Daoy (cell line): ENCODE measurements at places on chromosomes 7 and 10. TPM values are rescaled to one million over a fixed set of nuclear protein-coding genes. Genes with fewer than 3 reads are reported as not detected.

The FAM241B gene
- total RNA-seq, result 2.8 and 4.6 TPM in 2 replicates

The TCF7L2 gene
- total RNA-seq, result 0.60 and 1.9 TPM in 2 replicates

The CFAP70 gene
- total RNA-seq, result 0.29 TPM in 1 of 2 replicates, not detected in the other

The ZNF488 gene
- total RNA-seq, result 0.97 and 1.1 TPM in 2 replicates

DNA sequence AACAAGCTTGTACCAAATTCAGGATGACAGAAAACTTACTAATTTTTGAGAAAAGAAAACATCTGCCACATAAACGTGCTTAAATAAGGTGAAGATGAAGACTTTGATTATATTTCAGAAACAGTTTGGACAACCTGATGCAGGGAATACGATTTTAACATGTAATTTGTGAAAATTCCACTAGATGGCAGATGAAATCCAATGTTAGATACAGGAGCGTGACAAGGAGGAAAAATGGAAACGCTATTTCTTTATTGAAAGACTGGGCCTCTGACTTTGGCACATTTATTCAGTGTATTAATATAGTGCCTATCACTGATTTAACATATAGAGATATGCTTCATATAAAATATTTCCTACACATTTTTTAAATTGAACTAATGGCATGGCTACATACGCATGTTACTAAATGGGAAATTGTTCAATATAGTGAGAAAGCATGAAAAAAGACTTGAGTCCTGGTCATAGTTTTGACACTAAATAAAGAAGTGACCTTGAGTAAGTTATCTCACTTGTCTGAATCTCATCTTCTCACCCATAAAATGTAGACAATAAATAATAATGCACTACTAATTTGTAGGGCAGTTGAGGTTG lies 60.7 kb downstream of the CD36 start:
- peak; percentile 28 for DNase-seq

DNA sequence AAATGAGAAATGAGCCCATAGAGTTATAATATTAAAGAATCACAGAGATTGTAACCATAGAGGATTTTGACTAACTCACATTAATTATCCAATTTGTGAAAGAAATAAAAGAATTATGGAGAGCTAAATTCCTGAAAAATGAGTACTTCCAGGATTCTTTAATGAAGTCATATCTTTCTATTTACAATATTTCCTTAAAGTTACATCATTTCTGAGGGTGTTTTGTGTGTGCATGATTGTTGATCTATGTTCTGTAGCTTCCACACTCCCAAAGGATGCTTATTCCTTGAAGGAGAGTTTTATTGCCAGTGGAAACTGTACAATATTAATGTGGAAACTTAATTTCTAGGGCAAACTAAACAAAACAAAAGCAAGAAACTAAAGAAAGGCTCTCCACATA lies 299.6 kb downstream of the MDFIC start:
- no peak for DNase-seq

DNA sequence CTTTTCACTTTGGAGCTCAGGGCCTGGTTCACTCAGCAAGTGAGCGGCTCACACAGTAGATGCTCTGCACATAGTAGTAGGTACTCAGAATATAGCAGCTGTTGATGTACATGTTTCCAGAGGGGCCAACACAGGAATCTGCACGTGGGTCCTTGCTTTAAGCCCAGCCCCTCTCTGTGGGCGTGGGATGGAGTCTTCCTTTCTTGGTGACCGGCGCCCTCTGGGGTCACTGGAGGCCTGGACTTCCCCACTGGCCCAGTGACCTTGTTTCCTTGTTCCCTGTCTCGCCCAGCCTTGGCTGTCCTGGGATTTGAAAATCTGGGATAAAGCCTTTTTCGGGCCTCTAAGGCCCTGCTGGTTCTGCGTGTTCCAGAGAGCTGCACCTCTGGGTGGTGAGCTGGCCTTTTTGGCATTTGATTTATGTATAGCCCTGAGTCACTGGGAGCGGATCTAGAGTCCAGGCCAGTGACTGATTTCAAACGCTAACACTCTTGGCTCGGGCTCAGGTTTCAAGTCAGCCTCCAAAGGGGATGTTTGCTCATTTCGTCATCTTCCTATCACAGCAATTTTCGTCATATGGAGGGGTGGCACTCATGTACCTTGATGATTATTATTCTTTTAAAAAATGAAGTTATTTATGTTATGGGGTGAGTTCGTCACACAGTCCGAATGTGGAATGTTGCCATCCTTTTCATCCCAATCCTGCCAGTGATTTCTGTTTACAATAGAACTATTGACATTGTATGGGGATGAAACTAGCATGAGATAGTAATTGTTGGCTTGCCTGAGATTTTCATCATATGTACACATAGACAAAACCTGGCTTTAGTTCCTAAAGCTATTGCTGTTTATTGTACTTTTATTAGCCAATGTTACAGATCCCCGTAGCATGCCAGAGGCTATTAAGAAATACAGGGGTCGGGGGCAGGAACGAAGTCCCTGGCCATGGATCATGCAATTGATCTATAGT lies 65.5 kb downstream of the CUX1 start:
- peak; percentile 100 for DNase-seq

- no peak for DNase-seq
Observed at GRCh38 chr10:11304906-11305585, 287.4 kb downstream of the CELF2 start.

- DNase-seq, result no peak
Observed at GRCh38 chr7:778271-778967, 51.3 kb upstream of the PRKAR1B start.

GRCh38 chr7:157469181-157470016 lies 132.6 kb downstream of the DNAJB6 start:
- no peak for DNase-seq

DNA sequence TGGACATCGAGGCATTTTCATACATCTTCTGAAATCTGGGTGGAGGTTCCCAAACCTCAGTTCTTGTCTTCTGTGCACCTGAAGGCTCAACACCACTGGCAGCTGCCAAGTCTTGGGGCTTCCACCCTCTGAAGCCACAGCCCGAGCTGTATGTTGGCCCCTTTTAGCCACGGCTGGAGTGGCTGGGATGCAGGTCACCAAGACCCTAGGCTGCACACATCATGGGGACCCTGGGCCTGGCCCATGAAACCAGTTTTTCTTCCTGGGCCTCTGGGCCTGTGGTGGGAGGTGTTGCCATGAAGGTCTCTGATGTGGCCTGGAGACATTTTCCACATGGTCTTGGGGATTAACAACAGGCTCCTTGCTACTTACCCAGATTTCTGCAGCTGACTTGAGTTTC lies 62.1 kb downstream of the INPP5A start:
- DNase-seq, result no peak

DNA sequence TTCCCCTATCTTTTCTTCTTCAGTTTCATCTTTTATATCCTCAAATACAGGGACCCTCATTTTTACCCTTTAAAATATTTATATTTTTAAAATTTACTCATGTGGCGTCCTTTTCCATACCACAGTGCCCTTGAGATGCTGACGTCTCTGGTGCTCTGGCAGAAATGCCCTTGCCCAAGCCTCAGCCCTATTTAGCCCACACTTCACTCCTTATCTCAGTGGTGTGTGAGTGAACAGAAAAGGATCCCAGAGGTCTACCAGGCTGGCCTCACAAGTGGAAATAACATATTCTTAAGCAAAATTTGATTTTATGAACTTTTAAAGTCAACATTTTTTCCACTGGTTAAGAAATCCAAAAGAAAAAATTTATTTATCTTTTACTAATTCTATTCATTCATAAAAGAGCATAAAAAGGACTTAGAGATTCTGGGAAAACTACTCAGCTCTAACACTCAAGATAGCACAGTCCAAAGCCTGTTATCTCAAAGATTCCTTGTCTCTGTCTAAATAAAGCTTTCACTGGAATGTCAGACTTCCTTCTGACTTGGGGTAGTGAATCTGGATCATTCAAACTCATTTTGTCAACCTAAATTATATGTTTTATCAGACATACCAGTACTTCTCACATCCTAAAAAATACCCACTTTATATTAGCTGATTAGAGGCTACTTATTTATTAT lies at the start of gene NEBL:
NEBL (minus strand) TSS at position 166 of the 680 bp plus-strand sequence; CDS start at position 60, 106 bp downstream.
- no peak for DNase-seq

DNA sequence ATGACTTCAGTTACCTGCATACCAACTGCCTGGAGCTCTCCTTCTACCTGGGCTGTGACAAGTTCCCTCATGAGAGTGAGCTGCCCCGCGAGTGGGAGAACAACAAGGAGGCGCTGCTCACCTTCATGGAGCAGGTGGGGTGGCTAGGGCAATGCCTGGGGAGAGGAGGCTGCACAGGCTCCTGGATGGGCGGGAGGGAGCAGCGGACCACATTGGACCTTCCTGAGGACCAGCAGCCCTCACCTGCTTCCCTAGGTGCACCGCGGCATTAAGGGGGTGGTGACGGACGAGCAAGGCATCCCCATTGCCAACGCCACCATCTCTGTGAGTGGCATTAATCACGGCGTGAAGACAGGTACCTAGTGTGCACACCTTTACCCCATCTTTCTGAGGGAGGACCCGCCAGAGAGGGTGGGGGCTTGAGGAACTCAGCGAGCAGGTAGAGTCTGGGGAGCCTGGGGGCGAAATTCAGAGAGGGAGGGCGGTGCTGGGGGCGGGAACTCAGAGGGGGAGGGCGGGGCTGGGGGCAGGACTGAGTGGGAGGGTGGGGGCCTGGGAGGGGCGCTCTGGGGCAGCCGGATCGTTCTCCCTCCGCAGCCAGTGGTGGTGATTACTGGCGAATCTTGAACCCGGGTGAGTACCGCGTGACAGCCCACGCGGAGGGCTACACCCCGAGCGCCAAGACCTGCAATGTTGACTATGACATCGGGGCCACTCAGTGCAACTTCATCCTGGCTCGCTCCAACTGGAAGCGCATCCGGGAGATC lies 9.0 kb downstream of the AEBP1 start:
- no peak for DNase-seq

- peak; percentile 70 for DNase-seq
Observed at GRCh38 chr10:45001381-45002148, 842 bp downstream of the ZNF22 start.

GRCh38 chr7:13111230-13111629 lies 423.8 kb downstream of the ARL4A start:
- DNase-seq, result peak; percentile 16

DNA sequence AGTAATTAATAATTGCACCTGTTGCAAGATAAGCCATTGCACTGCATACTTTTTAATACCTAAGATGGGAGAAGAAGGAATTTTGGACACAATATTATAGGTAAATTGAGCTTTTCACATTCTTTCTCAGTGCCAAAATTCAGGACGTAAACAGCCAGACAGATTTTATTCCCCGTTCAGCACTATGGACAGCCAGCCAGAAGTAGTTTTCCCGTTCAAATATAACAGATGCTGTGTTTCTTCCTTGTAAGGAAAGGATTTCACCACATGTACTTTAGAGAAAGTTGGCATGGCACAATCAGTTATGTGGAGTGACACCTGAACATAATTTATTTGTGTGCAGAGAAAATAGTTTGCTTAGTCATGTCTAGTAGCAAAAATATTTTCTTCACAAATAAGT lies 34.8 kb downstream of the SEMA3E start:
- DNase-seq, result no peak

DNA sequence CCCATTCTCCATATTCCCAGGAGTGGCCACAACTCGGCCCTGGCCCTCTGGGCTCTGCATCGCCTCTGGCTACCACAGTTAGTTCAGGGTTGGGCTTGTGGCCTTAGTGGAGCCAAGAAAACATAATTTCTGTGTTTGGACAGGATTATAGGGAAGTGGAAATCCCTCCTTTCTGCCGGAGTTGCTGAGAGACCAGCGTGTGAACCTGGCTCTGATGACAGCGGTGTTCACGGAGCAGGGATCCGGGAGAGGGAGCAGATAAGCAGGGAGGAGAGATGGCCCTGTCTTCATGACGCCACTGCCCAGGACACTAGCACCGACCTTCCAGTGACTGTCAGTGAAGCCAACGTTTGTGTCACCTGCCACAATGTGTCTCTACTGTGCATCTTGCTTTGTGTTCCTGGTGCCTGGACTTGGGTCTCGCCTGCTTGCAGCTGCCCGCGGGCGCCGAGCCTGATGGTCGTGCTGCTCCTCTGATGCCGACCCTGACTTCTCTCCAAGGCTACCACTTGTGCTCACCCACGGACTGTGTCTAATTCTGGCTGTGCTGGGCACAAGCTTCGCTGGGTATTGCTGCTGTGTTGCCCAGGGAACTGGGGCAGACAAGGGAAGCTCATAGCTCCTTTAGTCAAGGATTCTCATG lies 67.0 kb upstream of the VIPR2 start:
- no peak for DNase-seq
